ENCODE measurements at places on chromosomes 5 and 9. TPM values are rescaled to one million over a fixed set of nuclear protein-coding genes. Genes with fewer than 3 reads are reported as not detected.

DNA sequence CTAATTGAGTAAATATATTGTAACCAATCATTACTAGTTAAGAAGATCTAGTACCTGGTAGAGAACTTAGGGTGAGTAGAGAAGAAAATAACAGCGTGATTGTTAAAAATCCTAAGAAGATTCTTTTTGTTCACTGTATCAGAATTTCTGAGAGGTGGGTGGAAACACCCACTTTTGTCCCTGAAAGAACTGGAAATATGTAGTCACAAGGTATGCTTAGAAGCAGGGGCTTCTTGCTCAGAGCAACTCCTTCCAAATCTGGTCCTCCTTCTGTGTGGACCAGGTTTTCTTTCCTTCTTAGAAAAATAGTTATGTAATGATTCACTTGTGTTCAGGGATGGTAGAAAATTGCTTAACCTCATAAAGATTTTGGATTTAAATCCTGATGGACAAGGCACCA, 11.9 kb upstream of the TOMM5 start:
- no peak for DNase-seq
- no peak overlapping the region for H3K4me3 ChIP-seq
- no peak overlapping the region for H3K27ac ChIP-seq
- H3K36me3 ChIP-seq, result no peaks in the 10 kb centered on the region
- peaks cover 46% of the 10 kb centered on the region for H3K27me3 ChIP-seq

GRCh38 chr9:99592834-99593574, 228.7 kb upstream of the NR4A3 start:
- no peaks in the 10 kb centered on the region for H3K27me3 ChIP-seq
- no peak overlapping the region for H3K27ac ChIP-seq
- DNase-seq, result no peak
- H3K36me3 ChIP-seq, result no peaks in the 10 kb centered on the region
- no peak overlapping the region for H3K4me3 ChIP-seq

DNA sequence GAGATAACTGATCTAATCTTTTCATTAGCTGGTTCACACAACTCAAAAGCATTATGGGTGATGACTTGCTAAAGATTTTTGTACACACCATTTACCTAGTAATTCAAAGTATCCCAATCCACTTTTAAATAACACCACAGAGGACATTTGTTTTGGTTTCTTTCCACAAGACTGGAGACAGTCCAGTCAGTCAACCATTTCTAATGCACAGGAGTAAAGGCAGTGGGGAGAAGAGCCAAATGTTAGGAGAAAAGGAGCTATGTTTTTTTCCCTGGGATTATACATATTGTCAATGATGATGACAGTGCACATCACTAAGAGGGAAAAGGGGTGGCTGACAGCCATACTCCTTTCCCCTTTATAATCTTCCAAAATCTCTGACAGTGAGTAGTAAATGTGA, 240.9 kb downstream of the GABRB2 start:
- H3K27ac ChIP-seq, result no peak overlapping the region
- H3K4me1 ChIP-seq, result no peaks in the 10 kb centered on the region
- H3K27me3 ChIP-seq, result no peaks in the 10 kb centered on the region
- no peaks in the 10 kb centered on the region for H3K36me3 ChIP-seq

GRCh38 chr5:151123897-151124751, 33.5 kb downstream of the ANXA6 start:
- H3K27me3 ChIP-seq, result no peaks in the 10 kb centered on the region
- H3K36me3 ChIP-seq, result peaks cover 16% of the 10 kb centered on the region
- peak overlapping the region; percentile 58 for H3K27ac ChIP-seq
- DNase-seq, result no peak
- peaks cover 15% of the 10 kb centered on the region for H3K4me1 ChIP-seq

GRCh38 chr9:8223861-8224260, 424.3 kb upstream of the DMAC1 start:
- no peaks in the 10 kb centered on the region for H3K27me3 ChIP-seq
- no peak for DNase-seq

DNA sequence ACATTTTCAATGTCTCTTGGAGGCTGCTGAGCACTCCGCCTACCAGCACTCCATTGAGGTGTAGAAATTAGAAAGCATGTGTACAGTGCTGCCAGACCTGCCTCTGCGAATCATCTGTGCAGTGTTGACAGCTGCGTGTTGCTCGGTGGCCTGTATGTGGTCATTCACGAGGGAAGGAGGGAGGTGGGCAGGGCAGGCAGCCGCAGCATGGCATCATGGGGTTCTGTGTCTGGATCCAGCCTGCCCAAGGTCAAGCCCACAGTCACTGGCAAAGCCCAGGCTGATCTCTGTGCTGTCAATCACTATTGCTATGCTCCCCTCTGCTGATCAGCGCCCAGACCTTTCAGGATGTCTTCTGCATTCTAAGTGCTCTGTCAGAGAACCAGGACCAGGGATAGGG, 8.0 kb upstream of the PDZD2 start:
- no peak for DNase-seq
- H3K27ac ChIP-seq, result no peak overlapping the region
- no peak overlapping the region for H3K4me3 ChIP-seq
- no peaks in the 10 kb centered on the region for H3K4me1 ChIP-seq
- no peaks in the 10 kb centered on the region for H3K36me3 ChIP-seq

The C9orf85 gene
- 13.4 TPM for total RNA-seq

The MEIKIN gene
- total RNA-seq, result not detected

- H3K4me1 ChIP-seq, result no peaks in the 10 kb centered on the region
- H3K4me3 ChIP-seq, result no peak overlapping the region
- H3K36me3 ChIP-seq, result peaks cover 14% of the 10 kb centered on the region
- no peak for DNase-seq
- H3K27me3 ChIP-seq, result no peaks in the 10 kb centered on the region
These were observed 479.5 kb downstream of the SPATA31A7 start for GRCh38 chr9:61669352-61669751.

DNA sequence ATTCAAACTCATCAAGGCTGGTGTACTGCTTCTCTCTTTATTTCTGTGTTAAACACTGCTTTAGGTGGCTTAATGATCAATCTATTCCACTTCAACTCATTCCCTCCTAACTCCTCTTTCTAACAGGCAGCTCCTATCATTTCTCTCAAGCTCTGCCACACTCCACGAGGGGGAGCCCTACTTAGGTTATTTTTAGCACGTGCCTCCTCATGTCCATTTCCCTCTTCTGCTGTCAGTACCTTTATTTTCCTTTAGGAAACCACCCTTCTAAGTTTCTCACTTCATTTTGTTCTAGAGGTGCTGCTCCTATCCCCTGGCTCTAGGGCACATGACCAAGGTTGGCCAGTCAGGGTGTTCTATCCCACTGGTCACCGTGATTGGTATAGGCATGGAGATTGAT, 6.7 kb upstream of the BRINP1 start:
- peaks cover 82% of the 10 kb centered on the region for H3K27me3 ChIP-seq
- DNase-seq, result peak; percentile 44
- no peak overlapping the region for H3K4me3 ChIP-seq
- no peaks in the 10 kb centered on the region for H3K4me1 ChIP-seq
- no peak overlapping the region for H3K27ac ChIP-seq
- no peaks in the 10 kb centered on the region for H3K36me3 ChIP-seq

DNA sequence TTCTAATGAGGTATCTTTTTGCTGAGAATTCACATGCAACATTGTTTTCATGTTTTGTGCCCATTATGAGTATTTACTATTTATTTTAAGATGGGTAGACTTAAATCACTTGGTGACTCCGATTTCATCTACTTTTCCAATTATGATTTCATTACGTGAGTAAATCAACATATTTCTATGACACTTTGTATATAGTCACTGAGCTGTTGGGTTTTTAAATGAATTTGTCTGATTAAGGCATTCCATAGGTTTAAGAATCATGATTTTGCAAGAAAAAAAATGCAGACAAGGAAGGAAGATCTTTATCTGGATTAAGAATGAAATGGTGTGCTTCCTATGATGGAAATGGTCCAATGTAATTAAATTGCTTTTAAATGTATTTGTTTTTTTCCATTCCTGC, 661.9 kb downstream of the ANXA1 start:
- no peaks in the 10 kb centered on the region for H3K27me3 ChIP-seq
- DNase-seq, result no peak
- no peaks in the 10 kb centered on the region for H3K4me1 ChIP-seq

- H3K27me3 ChIP-seq, result no peaks in the 10 kb centered on the region
- DNase-seq, result no peak
- H3K27ac ChIP-seq, result no peak overlapping the region
- H3K4me3 ChIP-seq, result no peak overlapping the region
- peaks cover 20% of the 10 kb centered on the region for H3K4me1 ChIP-seq
- H3K36me3 ChIP-seq, result no peaks in the 10 kb centered on the region
These were observed 93.2 kb downstream of the MRPL36 start for GRCh38 chr5:1706428-1706827.

The TCF7 gene
- 18.0 TPM for total RNA-seq

DNA sequence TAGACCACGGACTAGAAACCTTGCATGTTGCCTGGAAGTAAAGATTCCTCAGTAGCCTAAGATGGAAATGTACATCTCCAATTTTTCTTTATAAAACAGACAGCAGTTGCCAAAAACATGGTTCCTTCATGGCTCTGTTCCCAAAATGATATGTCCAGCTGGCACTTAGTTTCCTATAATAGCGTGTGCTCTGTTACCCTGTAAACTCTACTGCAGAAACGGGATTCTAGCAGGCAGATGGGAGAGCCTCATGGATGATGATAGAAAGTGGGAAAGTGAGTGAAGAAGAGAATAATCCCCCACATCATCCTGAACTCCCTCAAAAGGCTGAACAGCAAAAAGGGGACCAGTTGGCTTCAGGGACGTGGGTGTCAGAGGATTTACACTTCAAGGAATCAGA, 118.2 kb downstream of the FRMD3 start:
- peaks cover 12% of the 10 kb centered on the region for H3K4me1 ChIP-seq
- H3K27ac ChIP-seq, result no peak overlapping the region
- no peak for DNase-seq
- H3K36me3 ChIP-seq, result peaks cover 3% of the 10 kb centered on the region
- H3K27me3 ChIP-seq, result no peaks in the 10 kb centered on the region
- no peak overlapping the region for H3K4me3 ChIP-seq

GRCh38 chr5:109173036-109173794, 236.6 kb downstream of the PJA2 start:
- H3K4me1 ChIP-seq, result peaks cover 6% of the 10 kb centered on the region
- H3K27ac ChIP-seq, result no peak overlapping the region
- DNase-seq, result no peak
- no peaks in the 10 kb centered on the region for H3K27me3 ChIP-seq

DNA sequence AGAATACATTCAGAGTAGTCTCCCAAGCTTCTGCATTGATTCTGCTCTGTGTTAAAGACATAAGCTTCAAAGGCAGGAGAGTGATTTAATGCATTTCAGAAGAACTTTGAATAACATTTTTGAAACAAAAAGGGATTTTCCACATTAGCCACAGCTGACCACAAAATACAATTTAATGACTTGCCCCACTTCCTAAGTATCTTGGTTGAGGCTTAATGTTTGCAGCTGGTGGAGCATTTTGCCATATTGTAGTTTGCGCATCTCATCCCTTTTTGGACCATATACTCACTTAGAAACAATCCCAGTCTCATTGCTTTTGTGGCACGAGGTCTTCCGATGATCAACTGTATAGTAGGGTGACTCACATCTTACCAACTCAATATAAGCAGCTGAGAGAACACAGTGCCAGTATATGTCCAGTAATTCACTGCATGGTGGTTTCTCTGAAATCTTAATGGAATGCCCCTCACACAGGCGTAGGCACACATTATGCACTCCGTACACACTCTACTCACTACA, 455.8 kb upstream of the PTGER4 start:
- H3K4me1 ChIP-seq, result no peaks in the 10 kb centered on the region
- no peak overlapping the region for H3K27ac ChIP-seq
- no peaks in the 10 kb centered on the region for H3K27me3 ChIP-seq
- no peak for DNase-seq
- no peaks in the 10 kb centered on the region for H3K36me3 ChIP-seq

The SLC27A6 gene
- not detected for total RNA-seq

- H3K4me3 ChIP-seq, result no peak overlapping the region
- H3K36me3 ChIP-seq, result peaks cover 5% of the 10 kb centered on the region
- H3K4me1 ChIP-seq, result peaks cover 13% of the 10 kb centered on the region
- H3K27me3 ChIP-seq, result no peaks in the 10 kb centered on the region
- H3K27ac ChIP-seq, result no peak overlapping the region
These were observed 188.5 kb upstream of the GRAMD2B start for GRCh38 chr5:126234563-126235195.

- no peaks in the 10 kb centered on the region for H3K27me3 ChIP-seq
- no peak for DNase-seq
- peaks cover 5% of the 10 kb centered on the region for H3K36me3 ChIP-seq
- no peak overlapping the region for H3K27ac ChIP-seq
- peaks cover 10% of the 10 kb centered on the region for H3K4me1 ChIP-seq
These were observed 62.1 kb downstream of the DCP2 start for GRCh38 chr5:113038714-113039113.

GRCh38 chr5:107329850-107330249, 340.9 kb downstream of the EFNA5 start:
- H3K27me3 ChIP-seq, result no peaks in the 10 kb centered on the region
- peaks cover 10% of the 10 kb centered on the region for H3K4me1 ChIP-seq
- no peaks in the 10 kb centered on the region for H3K36me3 ChIP-seq
- H3K4me3 ChIP-seq, result no peak overlapping the region
- no peak for DNase-seq

DNA sequence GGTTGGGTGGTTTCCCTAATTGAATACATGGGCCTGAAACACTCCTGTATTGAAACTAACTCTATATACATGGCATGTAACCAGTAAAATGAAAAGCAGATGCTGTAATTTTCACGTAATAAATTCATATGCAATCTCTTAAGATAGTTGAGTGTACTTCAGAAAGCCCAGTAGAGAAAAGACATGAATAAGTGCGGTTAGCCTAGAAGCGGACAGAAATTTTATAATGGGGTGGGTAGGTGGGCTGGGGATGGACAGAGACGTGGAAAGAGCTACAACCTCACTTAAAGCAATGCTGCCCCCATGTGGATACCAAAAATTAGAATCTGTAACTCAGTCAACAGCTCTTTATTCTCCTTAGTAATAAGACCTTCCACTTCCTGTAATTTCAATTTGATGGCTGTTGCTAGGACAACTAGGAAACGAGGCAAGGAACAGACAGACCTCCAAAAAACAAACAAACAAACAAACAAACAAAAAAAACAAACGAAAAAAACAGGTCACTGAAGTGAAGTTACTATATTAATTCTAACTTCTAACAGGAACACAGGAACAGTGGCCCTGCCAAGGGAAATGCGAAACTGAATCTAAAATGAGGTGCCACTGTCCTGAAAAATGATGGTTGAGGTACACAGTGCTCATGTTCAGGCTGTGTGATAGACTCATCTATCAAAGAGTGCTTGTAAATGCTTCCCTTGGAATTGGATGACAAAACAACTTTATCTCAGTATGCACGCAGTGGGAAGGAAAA, 103.4 kb upstream of the GNA14 start:
- H3K27me3 ChIP-seq, result no peaks in the 10 kb centered on the region
- no peak overlapping the region for H3K27ac ChIP-seq
- peaks cover 7% of the 10 kb centered on the region for H3K4me1 ChIP-seq
- H3K4me3 ChIP-seq, result no peak overlapping the region
- DNase-seq, result peak; percentile 20

DNA sequence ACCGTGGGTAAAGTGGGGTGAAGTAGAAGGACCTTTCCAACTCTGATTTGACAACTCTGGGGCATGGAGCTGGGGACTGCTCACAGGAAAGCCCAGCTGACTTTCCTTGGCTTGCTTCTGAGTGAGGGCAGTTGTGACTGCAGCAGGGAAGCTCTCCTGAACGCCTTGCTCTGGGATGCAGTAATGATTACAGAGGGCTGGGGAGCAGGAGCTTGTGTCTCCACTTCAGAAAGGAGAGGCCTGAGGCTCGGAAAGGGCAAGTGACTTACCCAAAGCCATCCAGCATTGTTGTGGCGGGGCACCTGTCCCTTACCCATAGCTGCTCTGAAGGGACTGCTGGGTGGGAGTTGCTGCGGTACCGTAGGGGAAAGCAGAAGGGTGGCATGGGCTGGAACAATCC, 41.2 kb downstream of the GSN start:
- no peaks in the 10 kb centered on the region for H3K27me3 ChIP-seq
- peak overlapping the region; percentile 79 for H3K27ac ChIP-seq
- H3K4me3 ChIP-seq, result no peak overlapping the region
- no peak for DNase-seq

Measured in neural crest cell (in vitro differentiated cells).